Caki2 (cell line): ENCODE measurements at places on chromosomes 2 and 18. TPM values are rescaled to one million over a fixed set of nuclear protein-coding genes. Genes with fewer than 3 reads are reported as not detected.

DNA sequence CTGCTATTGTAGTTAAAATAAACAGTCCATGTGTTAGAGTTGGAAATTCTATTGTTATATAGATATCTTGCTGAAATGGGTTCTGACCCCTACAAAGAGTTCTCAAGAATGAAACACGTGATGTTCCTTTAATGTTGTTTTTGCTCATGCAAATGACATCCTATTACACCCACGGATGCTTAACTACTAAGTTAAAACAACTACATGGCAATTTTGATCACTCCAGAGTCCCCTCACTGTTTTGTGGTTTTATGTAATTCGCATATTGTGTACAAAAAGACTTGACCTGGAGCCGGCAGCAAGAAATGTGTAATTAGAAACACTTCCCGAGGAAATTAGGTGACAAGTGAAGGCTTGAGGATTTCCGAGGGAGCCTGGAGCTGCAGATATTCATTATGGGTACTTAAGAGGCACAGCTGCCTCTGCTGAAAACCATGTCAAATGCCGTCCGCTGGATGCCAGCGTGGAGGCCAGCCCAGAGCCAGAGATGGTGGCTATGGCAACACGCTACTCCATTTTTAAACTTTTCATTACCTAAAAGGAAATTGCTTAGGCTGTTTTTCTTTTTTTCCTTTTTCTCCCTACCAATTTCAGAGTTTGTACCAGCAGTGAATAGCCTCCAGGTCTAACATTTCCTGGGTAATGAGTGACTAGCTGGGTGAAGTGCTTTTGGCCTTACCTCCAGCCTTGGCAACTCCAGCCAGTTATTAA, 21.0 kb upstream of the CABLES1 start:
- DNase-seq: peak; percentile 81

DNA sequence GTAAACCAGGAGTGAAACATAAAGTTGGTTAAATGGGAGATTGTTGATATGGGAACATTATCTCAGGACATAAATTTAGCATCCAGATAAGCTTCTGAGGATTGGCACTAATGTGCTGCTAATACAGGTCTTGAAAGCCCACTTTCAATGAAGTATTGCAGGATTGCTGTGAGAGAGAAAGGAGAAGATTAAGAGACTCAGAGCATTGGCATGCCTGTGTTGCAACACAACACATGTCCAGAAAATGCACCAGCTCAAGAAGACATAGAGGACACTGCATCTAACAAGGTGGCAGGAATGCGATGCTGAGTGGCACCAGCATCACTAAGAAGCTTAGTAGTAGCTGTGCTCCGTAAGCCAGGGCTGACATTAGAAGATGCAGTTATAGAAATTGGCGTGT, 728.9 kb downstream of the SUCLG1 start:
- DNase-seq: no peak

DNA sequence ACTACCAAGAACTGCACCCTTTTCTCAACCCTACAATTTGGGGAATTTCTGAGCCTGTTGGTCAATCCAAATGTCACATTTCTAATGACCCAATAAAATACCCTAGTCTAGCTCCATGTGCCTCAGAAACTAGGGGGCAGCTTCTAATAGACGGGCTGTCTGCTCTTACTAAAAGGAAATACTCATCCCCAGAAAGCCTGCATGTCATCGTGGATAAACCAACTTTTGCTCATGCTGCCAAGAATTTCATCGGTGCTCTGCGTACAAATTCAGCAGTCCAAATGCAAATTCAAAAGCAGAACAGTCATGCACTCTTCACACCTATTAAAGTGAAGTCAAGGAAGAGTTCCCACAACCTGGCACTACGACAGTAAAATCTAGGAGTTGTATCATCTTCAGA, 377.3 kb downstream of the LNPK start:
- DNase-seq: no peak

DNA sequence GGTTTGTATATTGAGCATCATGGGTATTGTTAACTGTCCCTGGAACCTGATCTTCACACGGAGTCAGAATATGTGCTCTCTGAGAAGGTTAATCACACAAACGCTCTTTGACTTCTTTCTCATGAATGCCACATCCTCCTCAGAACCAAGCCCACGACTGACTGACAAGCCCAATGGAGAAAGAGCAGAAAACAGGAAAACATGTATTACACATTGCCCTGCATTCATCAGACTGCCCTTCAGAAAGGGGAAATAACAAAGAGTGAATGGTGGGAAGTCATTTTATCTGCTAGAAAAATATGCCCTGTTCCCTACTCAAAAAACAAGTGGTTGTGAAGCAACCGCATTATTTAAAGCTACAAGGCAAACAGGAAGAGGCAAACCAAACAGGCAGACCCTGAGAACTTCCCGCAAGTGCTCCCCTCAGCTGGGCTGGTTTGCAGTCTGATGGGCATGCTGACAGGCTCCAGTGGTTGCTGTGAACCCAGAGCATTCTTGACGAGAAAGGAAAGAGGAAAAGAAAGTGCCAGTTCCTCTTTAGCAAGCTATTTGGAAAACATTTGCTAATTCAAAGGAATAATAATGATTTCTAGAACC, 172.9 kb upstream of the SETBP1 start:
- no peak for DNase-seq

- no peak for DNase-seq
These were observed 171.2 kb downstream of the RTP5 start for GRCh38 chr2:242040681-242041080.

DNA sequence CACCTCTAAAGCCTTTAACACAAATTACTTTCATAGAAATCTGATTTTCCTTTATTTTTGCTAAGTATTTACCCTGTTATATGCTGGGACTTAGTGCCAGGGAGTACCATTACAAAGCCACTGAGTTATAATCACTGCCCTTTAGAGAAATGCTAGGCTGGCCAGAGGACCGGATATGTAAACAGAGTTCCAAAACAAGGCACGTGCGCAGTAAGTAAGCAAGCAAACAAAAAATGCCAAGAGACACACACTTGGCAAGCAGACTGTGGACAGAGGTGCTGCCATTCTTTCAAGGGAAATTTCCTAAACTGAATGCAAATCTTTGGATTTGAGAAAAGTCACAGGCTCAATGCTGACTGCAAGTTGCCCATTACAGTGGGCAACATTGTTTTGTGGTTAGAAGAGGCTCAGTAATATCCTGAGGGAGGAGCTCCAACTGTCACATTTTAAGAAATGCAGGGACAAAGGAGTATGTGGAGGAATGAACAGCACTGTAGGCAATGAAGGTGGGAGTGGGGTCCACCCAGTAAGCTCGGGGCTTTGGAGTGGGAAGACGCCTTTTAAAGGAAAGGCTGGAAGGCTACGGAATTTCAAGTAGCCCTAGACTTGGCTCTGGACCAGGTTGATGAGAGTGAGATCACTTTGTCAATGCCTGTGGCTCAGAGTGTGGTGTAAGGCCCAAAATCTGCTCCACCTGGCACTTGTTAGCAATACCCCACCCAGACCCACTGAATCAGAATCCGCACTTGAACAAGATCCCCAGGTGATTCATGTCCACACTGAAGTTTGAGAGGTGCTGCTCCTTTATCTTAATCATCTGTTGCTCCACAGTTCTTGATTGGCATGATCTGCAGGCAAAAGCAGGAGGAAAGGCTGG, 2.1 kb upstream of the PARD6G start:
- DNase-seq: no peak

DNA sequence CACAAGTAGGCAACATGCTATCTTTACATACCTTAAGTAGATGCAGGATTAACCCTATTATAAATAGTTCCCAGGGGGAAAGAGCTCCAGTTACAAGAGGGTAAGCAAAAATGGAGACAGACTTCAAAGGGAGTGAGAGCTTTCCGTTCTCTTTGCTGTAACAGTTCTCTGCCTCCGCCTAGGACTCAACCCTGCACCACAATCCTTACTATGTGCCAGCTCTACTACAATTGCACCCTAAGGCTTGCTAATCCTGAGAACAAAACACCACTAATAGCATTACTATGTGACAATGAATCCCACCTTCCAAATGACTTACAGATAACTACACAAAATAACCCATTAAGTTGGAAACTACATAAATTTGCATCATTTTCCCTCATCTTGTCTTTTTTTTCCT, 7.7 kb downstream of the ZBTB14 start:
- no peak for DNase-seq

- no peak for DNase-seq
These were observed 8.1 kb upstream of the PSTPIP2 start for GRCh38 chr18:46080156-46080555.

The UPP2 gene
- total RNA-seq: not detected in 2 replicates

The ELOA2 gene
- not detected in 2 replicates for total RNA-seq

DNA sequence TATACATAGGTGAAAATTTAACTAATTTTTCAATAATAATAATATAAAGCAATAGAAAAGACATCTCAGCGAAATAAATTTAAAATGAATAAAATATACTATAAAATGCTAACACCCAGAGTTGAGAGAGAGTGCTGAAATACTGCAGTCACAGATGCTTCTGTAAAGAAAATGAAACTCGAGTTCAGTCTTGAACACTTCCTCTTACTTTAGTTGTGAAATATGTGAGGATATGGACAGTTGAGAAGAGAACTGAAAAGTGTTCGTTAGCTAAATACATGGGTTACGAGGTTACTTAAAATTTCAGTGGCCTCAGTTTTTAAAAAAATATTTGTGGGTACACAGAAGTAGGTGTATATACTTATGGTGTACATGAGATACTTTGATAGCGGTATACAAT, 106.8 kb downstream of the DNAH7 start:
- no peak for DNase-seq

The ATP6V1B1 gene
- total RNA-seq: not detected in 2 replicates

The EIF4E2 gene
- 74.2 and 146 TPM in 2 replicates for total RNA-seq

DNA sequence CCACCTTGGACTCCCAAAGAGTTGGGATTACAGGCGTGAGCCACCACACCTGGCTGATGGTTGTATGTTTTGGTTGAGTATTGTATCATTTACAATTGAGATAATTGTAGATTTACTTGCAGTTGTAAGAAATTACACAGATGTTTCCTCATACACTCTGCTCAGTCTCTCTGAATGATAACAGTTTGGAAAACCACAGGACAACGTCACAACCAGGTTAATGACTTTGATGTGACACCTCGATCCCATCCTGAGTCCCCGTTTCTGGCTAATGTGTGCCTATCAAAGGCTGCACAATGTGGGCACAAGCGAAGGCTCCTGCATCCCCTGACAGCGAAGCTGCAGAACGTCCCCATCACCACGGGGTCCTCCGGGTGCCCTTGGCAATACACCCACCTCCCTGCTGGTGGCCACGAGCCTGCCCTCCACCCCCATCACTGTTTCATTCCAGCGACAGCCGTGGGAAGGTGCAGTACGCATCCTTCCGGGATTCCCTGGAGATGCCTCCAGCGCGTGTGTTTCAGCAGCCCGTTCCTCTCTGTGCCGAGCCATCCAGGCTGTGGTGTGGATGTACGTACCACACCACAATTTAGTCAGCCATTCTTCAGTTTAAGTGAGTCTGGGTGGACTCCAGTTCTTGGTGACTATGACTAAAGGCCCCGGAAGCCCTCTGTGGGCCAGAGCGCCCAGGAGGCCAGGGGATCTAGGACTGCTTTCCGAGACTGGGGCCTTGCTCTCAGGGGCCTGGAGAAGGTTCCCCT, 4.3 kb upstream of the PDCD1 start:
- DNase-seq: no peak

- DNase-seq: no peak
These were observed 234.9 kb downstream of the SOCS6 start for GRCh38 chr18:70523792-70524182.

The CFAP53 gene
- total RNA-seq: 0.64 TPM in 1 of 2 replicates, not detected in the other

DNA sequence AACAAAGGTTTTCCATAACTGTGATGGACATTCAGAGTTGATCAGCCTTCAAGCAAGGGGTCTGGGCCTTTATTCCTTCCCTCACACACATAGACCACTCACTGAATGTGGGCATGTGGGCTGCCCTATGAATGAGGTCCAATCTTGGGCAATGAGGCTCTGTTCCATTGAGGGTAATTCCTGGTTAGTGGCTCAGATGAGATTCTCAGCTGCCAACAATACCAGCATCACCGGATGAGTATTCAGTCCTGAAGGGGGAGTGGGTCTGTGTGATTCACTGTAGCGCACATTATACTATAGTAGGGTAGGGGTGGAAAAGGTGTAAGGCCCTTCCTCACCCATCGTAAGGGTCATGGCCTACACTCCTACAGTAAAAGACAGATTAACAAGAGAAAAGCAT, 9.9 kb upstream of the PARD3B start:
- DNase-seq: no peak

- DNase-seq: no peak
These were observed 253.0 kb upstream of the HNRNPA3 start for GRCh38 chr2:176959614-176960013.

The ADD2 gene
- total RNA-seq: 3.8 and 14.8 TPM in 2 replicates

DNA sequence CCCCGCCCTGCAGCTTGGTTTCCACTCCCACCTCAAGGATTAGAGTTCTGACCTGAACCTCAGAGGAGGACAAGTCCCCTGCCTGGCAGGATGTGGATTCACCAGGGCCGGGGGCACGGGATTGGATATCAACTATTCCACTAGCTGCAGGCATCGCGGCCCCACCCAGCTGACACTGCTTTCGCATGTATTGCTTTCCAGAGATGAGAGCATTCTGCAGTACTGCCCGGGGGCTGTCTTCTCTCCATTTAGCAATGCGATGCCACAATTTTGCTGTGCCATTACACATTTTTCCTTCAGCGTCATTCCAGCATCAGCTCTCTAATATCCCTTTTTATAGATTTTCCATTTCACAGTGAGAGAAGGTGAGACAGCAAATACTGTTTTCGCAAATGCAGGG, 42.0 kb downstream of the CTIF start:
- no peak for DNase-seq

The SLC5A7 gene
- total RNA-seq: not detected in 2 replicates

The CNGA3 gene
- not detected in 2 replicates for total RNA-seq

DNA sequence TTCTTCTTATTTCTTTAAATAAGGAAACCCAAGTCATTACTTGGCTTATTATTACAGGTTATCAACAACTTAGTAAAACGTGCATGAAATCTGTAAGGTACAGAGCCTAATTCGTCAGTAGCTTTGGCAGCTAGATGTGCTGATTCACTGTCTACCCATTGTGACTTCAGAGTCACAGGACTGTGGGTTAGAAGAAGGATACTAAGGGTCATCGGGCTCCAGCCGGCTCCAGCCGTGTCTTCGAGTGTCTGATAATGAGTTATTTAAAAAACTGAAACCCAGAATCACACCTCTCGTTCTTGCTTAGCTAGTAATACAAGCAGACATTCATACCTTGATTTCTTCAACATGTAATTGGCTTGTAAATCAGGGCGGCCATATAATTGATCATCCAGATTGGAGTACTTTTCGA, 170.5 kb downstream of the FMNL2 start:
- DNase-seq: peak; percentile 87

- DNase-seq: peak; percentile 39
These were observed 38.4 kb downstream of the SLC9A2 start for GRCh38 chr2:102657770-102658169.

The PLGLB2 gene
- not detected in 2 replicates for total RNA-seq

DNA sequence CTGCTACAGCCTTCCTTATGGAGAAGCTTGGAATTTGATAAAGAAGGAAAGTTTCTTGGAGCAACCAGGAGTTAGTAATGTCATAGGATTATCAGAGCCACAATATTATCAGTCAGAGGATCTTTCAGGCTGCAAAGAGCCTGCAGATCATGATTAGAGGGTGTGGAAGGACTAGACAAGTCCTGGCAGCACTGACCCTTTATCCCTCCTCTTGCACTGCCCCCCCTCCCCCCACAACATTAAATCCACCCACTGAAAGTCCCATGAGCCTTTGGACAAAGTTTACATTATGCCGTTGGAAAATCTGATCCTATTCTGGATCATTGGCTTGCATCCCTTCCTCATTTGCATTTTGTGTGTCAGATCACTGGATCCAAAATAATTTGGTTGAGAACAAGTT, 18.7 kb upstream of the IMPA2 start:
- peak; percentile 77 for DNase-seq

GRCh38 chr2:121483021-121483420, 47.7 kb upstream of the RNU4ATAC start:
- DNase-seq: no peak

- no peak for DNase-seq
These were observed 1.0 kb upstream of the PMAIP1 start for GRCh38 chr18:59898609-59899297.
